ENCODE measurements at places on chromosomes 5 and 9.

DNA sequence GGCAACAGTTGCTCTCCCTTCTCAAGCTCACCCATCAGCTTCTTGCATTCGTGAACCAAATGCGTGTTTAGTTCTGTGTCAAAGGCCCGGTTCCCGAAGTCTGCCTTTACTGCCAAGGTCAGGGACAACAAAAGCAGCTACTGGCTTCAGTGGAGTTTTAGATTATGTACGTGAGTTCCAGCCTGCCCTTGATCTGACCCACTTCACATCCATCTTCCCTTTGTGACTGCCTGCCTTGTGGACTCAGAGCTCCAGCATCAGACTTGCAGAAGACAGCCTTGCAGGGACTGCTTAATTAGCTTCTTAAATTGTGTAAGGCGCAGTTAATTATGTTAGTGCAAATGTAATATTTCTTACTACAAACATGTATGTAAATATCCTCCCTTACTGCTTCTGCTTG is 774.7 kb upstream of the EDIL3 start:
- DNase-seq: no peak

DNA sequence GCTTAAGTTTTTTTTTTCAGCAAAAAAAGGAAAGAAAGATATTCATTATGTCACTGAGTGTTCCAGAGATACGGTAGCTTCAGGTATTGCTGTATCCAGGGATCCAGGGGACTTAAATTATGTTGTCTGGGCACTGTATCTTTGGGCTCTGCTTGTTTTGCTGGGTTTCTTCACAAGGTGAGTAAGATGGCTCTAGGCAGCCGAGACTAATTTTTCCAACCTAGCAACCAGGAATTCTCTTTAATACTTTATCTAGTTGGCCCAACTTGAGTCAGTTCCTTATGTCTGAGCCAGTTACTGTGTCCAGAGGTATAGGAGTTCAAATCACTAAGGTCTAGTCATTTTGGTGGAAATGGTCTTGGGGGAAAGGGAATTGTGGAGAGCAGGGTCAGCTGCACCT is 66.0 kb downstream of the MAN2A1 start:
- no peak for DNase-seq

- no peak for DNase-seq
Measured at GRCh38 chr5:103424453-103425205, 138.0 kb downstream of the NUDT12 start.

GRCh38 chr5:57258052-57258451 is 84.2 kb downstream of the GPBP1 start:
- DNase-seq: no peak

DNA sequence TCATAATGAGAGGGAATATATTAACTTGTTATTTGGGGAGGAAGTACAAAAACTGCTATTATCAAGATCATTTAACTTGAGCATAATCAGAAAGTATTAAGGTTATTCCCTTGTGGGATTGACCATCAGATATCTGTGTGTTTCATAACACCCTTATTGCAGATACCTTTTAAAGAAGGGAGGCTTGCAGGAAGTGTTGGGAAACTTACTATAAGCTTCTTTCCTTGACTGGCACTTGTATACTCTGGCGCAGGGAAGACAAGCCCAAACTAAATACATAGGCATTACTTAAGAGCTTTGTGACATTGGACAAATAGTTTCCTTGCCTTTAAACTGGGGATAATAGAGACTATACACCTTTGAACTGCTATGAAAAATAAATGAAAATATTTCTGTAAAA is 50.9 kb downstream of the PIK3R1 start:
- DNase-seq: no peak

DNA sequence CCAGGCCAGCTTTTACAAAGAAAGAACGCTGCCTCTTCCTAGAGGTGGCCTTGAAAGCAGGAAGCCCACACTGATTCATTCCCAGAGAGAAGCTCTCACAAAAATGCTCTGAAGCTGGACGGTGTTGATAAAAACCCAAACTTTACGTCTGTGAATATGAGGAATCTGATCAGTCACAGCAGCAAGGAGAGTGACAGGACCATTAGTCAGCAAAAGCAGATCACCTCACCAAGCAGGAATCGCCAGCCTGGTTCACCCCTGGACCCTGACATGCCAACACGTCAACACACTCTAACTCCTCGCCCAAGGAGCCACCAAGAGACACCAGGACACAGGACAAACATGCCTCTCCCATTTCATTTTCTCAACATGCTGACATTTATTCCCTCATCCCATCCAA is 70.6 kb upstream of the ZNF622 start:
- no peak for DNase-seq

GRCh38 chr9:130981756-130982137 is 27.2 kb upstream of the LAMC3 start:
- no peak for DNase-seq

GRCh38 chr9:76027861-76028260 is 137.4 kb downstream of the PCSK5 start:
- no peak for DNase-seq

DNA sequence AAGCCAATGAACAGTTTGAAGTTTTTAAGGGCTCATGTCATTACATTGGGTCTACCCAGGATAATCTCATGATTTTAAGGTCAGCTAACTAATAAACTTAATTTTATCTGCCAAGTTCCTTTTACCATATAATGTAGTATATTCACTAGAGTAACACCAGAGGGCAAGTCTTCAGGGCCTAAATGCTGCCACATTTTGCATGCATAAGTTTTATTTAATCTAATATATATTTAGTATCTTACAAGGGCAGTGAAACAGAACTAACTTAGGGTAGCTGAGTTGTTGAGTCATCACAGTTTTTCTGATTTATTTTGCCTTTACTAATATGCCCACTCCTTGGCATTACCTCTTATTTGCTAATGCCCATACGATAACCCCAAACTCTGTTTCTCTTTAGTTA is 8.1 kb upstream of the APC start:
- DNase-seq: no peak

DNA sequence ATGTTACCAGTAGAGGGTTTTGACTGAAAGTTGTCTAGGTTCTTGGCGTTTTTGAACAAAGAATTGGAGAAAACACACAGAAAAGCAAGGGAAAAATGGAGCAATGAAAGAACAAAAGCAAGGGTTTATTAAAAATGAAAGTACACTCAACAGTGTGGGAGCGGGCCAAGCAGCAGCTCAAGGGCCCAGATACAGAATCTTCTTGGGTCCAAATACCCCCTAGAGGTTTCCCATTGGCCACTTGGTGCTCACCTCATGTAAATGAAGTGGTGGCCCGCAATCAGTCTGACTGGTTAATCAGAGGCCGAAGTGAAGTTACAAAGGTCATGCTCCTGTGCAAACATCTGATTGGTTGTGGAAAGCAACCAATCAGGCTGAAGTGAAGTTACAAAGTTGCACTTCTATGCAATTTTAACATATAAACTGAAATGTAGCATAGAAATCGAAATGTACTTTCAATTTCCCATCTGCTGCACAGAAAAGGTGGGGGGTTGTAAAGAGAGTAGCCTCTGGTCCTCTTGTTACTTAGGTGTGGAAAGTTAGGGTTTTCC is 1.9 kb upstream of the GM2A start:
- DNase-seq: no peak

DNA sequence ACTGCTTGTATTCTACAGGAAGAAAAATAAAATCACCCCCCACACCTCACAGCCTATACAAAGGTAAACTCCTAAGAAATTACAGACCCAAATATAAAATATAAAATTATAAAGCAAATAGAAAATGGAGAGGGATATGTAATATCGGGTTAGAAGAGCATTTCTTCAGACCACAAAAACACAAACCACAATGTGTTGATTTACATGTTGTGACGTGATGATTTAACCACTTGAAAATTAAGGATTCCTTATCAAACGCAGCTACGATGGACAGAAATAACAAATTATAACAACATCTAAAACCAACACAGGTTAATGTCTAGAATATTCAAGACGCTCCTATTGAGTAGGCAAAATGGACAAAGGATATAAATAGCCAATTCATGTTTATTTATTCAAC is 26.3 kb downstream of the SSBP2 start:
- no peak for DNase-seq

GRCh38 chr9:26524267-26524666 is 368.3 kb downstream of the CAAP1 start:
- DNase-seq: peak; percentile 7

DNA sequence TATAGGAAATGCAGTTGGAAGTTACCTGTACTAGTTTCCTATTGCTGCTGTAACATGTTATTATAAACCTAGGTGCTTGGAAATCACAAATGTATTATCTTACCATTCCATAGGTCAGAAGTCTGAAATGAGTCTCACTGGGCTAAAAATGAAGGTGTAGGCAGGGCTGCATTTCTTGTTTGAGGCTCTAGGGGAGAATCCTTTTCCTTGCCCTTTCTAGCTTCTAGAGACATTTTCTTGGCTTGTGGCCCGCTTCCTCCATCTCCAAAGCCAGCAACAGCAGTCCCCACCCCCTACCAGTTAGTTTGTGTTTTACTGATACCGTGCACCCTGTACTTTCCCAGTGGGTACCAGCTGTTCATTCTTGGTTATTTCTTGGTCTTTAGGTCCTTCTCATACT is 153.3 kb downstream of the SLF1 start:
- no peak for DNase-seq

DNA sequence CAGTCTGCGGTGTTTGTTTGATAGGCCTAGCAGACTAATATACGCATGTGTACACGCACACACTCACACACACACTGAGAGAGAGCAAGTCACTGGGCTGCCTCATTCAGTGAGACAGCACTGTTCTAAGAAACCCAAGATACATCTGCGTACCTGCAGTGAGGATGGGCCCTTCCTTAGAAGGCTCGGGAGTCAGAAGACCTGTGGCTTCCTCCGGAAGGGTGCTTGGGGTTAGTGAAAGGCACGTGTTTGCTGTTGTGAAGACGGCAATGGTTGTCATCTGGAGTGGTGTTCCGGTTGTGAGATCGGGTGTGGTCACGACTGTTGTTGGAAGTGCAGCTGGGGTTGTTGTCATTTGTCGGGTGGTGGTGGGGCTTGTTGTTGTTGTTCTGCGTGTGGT is 11.7 kb downstream of the TIMD4 start:
- no peak for DNase-seq

- no peak for DNase-seq
Measured at GRCh38 chr5:153824909-153825308, 213.8 kb downstream of the FAM114A2 start.

DNA sequence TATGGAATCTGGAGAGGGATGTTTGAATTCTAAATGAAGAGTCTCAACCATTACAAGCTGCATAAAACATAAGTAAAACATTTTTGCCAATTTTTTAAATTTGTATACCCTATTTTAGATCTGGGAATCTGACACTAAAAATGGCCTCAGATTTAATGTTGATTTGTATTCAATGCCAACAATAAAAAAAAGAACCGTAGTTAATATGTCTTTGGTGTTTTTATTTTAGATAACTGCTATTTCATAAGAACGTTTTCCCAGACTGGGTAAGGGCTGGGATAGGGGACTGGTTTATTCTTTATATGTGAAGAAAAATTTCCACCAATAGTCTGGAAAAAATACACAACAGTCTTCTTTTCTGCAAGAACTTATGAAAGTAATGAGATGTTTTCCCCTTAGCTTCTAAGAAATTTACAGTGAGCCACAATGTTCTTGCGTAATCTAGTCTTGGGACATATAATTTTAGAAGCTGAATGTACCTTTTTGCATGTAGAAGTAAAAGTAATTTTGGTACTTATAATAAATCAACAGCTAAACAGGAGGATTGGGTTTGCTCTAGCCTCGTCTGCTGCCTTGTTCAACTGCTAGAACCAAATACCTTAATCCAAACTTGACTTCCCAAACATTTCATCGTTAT is 244.6 kb upstream of the EFNA5 start:
- no peak for DNase-seq

DNA sequence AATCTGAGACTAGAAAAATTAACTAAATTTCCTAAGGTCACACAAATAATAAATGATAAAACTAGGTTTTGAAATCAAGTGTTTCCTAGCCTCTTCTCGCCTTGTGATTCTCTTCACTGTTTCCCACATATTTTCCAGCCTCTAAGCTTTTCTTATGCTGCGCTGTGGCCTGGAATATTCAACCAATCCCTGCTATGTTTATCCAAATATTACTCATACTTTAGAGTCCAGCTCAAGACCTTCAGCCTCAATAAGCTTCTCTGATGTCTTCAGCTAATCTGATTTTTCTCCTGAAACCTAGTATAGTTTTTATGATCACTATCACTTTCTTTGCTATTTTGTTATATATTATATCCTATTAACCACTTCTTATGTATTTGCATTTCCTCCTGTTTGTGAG is 303.1 kb upstream of the CDH6 start:
- no peak for DNase-seq

- peak; percentile 35 for DNase-seq
Measured at GRCh38 chr9:7266911-7267595, 509.3 kb downstream of the KDM4C start.

GRCh38 chr9:2722715-2723114 is 5.4 kb downstream of the KCNV2 start:
- no peak for DNase-seq

DNA sequence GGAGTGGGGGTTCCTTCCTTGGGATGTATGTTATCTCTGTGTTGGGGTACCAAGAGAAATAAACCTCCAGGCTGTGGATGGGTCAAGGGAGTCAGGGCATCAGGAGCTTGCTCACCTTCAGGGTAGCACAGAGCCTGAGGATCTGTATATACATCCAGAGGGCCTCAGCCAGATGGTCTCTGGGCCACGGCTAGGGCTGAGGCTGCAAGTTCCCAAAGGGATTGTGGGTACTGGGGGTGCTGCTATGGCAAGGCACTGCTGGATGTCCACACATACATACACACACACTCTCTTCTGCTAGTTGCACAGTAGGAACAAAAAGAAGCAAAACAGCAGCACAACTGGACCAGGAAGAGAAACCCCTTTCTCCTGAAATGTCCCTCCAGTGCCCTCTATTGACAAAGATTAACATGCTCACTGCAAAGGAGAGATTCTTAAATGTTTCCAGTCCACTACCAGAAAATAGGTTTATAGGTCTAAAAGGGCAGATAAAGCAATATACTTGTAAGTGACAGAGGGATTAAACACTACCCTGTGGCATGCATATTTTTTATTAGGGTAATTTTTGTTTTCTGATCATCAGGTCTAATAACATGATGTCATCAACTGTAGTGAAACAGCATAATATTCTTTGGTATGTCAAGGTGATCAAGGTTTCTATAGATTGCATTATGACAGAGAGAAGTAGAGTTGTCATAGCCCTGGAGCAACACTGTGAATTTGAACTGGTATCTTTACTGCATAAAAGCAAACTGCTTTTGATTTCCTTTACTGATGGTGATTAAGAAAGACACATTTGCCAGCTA is 56.3 kb upstream of the KCNN2 start:
- DNase-seq: no peak
